Activated B cell treated with CpG ODN at 0.5 μM for 24 hours (primary cell): ENCODE measurements at places on chromosomes 11 and 22. TPM values are rescaled to one million over a fixed set of nuclear protein-coding genes. Genes with fewer than 3 reads are reported as not detected.

DNA sequence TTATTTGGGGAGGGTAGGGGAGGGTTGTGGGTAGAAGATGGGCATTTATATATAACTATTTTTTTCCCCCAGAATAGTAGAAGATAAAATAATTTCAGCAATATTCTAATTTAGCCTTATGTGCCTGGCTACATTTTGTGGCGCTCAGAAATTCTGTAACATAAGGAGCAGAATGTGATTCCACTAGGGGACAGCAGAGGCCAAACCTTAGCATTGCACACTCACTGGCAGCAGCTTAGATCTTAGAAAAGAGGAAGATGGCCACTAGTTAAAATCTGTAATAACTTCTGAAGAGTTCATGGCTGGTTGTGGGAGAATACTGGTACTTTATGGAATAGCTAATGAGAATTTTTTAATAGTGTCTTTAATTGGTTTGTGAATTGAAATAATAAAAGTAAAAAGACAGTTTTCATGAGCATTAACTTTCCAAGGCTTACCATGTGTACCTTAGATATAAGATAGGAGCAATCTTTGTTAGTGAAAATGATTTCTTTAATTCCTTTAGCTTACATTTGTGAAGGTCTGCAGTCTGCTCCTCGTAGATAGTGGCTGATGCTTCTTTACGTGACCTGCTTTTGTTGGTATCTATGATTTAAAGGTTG lies 33.1 kb downstream of the DDX10 start:
- DNase-seq: no peak

GRCh38 chr22:38837414-38837928 lies 6.4 kb downstream of the NPTXR start:
- DNase-seq: no peak

DNA sequence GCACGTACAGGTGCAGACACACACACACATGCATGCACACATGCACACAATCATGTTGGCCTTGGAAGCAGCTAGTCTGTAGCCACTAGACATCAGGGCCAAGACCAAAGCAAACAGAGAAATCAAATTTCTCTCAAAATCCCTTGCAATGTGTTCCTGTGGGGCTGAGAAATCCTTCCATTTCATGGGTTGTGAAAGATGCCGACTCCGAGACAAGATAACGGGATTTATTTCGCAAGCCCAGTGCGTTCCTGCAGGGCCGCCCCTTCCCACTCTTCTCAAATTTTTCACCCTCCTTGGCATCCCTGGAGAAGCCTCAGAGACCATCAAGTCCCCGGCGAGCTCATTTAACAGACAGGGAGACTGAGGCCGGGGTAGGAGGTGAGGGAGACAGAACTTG lies 366.7 kb downstream of the MN1 start:
- no peak for DNase-seq

The DKK3 gene
- total RNA-seq: 0.12 TPM in 1 of 2 replicates, not detected in the other

The MOB2 gene
- 29.5 and 34.4 TPM in 2 replicates for total RNA-seq

The BIRC3 gene
- total RNA-seq: 236 and 270 TPM in 2 replicates

- DNase-seq: peak; percentile 23
Measured at GRCh38 chr11:2298795-2299761, 2.6 kb downstream of the C11orf21 start.

The CDKN1C gene
- 1.1 and 1.4 TPM in 2 replicates for total RNA-seq

DNA sequence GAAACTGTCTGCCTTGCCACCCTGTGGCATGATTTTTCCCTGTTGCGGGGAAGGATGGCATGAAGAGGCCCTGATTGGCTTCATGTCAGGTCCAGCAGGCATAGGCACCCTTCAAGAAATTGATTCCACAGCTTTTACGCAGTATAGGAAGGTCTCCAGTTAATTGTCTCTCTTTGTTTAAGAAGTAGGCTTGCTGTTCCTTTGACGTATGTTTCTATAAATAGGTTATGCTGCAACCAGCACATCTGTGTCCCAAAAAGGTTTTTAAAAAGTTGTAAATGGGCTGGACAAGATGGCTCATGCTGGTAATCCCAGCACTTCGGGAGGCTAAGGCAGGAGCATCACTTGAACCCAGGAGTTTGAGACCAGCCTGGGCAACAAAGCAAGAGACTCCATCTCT lies 62.6 kb downstream of the CD6 start:
- no peak for DNase-seq

The MN1 gene
- 0.07 TPM in 1 of 2 replicates, not detected in the other for total RNA-seq

- DNase-seq: no peak
Measured at GRCh38 chr11:33640730-33641371, 59.8 kb downstream of the C11orf91 start.

The OR10A2 gene
- not detected in 2 replicates for total RNA-seq

- DNase-seq: peak; percentile 17
Measured at GRCh38 chr11:287821-288477, 977 bp upstream of the PGGHG start.

The MLC1 gene
- not detected in 2 replicates for total RNA-seq

GRCh38 chr22:49208768-49209252 lies 618.9 kb downstream of the BRD1 start:
- DNase-seq: no peak

The ASPHD2 gene
- total RNA-seq: 15.5 TPM in 2 replicates

The LRP4 gene
- total RNA-seq: 0.16 TPM in 1 of 2 replicates, not detected in the other
